ENCODE measurements at places on chromosomes 11 and 22. TPM values are rescaled to one million over a fixed set of nuclear protein-coding genes. Genes with fewer than 3 reads are reported as not detected.

C22orf23 gene
- not detected for total RNA-seq

C11orf98 gene
- total RNA-seq = 25.3 TPM

ACRV1 gene
- total RNA-seq = not detected

OR5B21 gene
- not detected for total RNA-seq

SMTNL1 gene
- total RNA-seq = not detected

PLAAT3 gene
- total RNA-seq = 514 TPM

FREY1 gene
- not detected for total RNA-seq

MACROD1 gene
- total RNA-seq = 8.0 TPM

APOA4 gene
- total RNA-seq = not detected

GGT5 gene
- total RNA-seq = 68.5 TPM

SPTBN2 gene
- total RNA-seq = 7.7 TPM

CNGA4 gene
- total RNA-seq = not detected

NRIP3 gene
- total RNA-seq = 2.0 TPM

FZD4 gene
- 245 TPM for total RNA-seq

SUSD2 gene
- total RNA-seq = 2.1 TPM

OR51E2 gene
- total RNA-seq = not detected

SEC14L2 gene
- total RNA-seq = 0.38 TPM

EHF gene
- total RNA-seq = not detected

TNNI2 gene
- not detected for total RNA-seq

OR8A1 gene
- not detected for total RNA-seq

VWA5A gene
- total RNA-seq = 21.6 TPM

SAA4 gene
- total RNA-seq = 5.1 TPM

UBQLNL gene
- total RNA-seq = 0.75 TPM

CRYBA4 gene
- total RNA-seq = not detected

YPEL4 gene
- total RNA-seq = 3.5 TPM

KMT2A gene
- total RNA-seq = 67.6 TPM

BRSK2 gene
- 0.22 TPM for total RNA-seq

NF2 gene
- 20.4 TPM for total RNA-seq

DRG1 gene
- total RNA-seq = 70.0 TPM

RIMBP3C gene
- total RNA-seq = 0.19 TPM

C11orf16 gene
- not detected for total RNA-seq

GAL3ST3 gene
- not detected for total RNA-seq

CUL5 gene
- total RNA-seq = 32.4 TPM

GRM5 gene
- total RNA-seq = 0.16 TPM

ADAMTS8 gene
- 0.17 TPM for total RNA-seq

BTBD18 gene
- not detected for total RNA-seq

GVQW3 gene
- total RNA-seq = 0.49 TPM

OR8K3 gene
- not detected for total RNA-seq

Data from subcutaneous adipose tissue (tissue), 4 donors.